ENCODE measurements at places on chromosomes 1 and 21.

DNA sequence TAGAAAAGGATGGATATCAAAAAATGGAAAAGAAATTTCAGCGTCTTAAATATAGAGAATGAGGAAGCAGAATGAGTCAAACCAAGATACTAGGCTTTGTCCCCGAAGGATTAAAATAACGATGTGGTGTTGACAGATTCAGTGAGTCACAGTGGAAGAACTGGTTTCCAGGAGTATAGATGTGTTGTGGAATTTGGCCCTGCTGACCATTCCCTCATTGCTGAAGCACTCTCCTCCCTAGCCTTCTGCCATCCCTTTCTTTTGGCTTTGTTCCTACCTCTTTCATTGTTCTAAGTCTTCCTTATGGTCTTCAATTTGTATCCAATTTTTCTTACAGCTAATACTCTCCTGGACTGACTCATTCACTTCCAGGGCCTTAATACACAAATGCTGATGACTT is 23.1 kb upstream of the USP25 start:
- peak; percentile 94 for DNase-seq

- no peak for DNase-seq
These were observed 608.3 kb upstream of the PKN2 start for GRCh38 chr1:88075813-88076212.

- no peak for DNase-seq
These were observed 10.1 kb downstream of the FCRL2 start for GRCh38 chr1:157766792-157767191.

DNA sequence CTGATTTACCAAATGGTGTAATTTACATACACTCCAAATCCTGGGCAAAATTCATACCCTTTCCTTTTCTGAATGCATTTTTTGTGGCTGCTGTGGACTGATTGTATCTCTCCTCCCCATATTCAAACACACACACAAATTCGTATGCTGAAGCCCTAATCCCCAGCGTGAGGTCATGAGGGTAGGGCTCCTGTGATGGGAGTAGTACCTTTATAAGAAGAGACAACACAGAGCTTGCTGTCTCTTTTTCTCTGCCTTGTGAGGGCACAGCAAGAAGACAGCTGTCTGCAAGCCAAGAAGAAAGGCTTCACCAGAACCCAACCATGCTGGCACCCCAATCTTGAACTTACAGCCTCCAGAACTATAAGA is 24.4 kb downstream of the DUSP10 start:
- no peak for DNase-seq

DNA sequence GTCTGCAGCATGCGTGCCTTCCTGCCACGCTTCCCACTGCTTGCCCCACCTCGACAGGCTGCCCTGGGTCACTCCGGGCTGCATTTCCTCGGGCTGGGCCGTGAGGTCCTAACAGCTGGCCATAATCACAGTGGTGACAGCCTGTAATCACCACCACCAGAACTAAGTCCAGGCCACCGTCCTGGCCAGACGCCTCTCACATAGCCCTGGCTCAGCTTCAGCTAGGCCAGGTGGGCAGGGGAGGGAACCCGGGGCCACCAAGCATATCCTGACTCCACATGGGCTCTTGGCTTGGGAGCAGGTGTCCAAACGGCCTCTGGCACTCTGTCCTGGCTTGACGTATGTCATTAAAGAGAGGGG is 229.5 kb downstream of the TRABD2B start:
- DNase-seq, result no peak

- DNase-seq, result no peak
These were observed 44.0 kb downstream of the PDE4B start for GRCh38 chr1:65836686-65837085.

DNA sequence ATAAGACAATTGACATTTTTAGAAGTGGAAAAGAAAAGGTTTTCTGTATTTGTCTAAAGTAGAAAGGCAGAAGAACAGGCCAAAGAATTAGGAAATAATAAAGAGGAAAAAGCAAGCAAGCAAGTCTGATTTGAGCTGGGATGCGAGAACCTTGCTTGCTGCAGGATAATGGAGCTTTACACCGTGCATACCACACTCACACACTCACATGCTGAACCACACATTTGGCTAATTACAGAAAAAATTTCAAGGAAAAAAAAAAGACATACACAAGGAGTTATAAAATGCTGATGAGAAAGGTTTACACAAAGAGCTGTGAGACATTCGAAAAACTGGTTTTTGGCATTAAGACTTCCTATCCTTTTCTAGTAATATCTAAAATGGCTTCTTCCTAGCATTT is 593.9 kb downstream of the KIF26B start:
- DNase-seq, result no peak

DNA sequence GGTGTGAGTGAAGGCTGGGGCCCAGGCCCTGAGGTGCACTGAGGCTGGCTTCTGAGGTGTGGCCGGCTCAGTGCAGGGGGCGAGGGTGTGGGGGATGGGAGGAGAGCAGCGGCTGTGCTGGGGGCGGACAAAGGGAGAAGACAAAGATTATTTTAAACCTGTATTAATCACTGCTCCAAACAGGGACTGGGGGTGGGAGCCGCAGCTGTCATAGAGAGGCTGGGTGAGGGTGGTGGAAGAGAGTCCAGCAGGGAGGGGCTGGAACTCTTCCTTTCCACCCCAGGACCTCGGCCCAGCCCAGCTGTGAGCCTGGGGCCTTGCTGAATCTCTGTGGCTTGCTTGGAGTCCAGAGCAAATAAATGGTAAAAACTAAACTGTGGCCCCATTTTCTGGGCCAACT is 106.9 kb downstream of the KCND3 start:
- DNase-seq, result no peak

DNA sequence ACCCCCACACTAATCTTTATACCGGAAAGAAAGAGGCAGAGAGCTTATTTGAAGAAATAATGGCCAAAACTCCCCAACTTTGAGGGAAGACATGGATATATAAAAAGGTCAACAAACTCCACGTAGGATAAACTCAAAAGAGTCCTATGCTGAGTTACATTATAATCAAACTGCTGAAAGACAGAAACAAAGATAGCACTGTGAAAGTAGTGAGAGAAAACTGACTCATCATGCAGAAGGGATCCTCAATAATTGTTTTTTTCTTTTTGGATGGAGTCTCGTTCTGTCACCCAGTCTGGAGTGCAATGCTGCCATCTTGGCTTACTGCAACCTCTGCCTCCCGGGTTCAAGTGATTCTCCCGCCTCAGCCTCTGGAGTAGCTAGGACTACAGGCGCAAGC is 48.5 kb upstream of the TTC39A start:
- DNase-seq, result no peak

GRCh38 chr1:179707406-179707805 is 35.7 kb upstream of the FAM163A start:
- DNase-seq, result no peak

DNA sequence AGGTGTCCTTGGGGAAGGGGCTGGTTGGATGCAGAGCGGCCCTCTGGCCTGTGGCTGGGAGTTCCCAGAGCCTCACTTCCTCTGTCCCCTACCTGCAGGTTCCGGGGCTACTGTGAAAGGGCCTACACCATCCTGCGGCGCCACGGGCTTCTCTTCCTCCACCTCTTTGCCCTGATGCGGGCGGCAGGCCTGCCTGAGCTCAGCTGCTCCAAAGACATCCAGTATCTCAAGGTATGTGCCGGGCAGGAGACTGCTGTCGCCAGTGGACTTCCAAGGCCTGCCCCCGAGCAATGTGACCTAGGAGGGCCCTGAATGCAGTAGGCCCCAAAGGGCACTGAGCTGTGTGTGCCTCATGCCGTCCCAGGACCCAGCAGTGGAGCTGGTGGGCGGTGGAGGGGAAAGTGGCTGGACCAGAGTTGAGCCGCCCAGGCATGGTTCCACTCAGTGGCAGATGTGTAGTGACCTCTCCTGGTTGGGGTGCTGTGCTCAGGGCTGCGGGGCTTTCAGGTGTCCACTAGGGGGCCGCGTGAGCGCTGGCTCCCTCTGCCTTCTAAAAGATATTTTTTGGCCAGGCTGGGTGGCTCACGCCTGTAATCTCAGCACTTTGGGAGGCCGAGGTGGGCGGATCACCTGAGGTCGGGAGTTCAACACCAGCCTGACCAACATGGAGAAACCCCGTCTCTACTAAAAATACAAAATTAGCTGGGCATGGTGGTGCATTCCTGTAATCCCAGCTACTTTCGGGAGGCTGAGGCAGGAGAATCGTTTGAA is 73.4 kb downstream of the PIK3CD start:
- peak; percentile 73 for DNase-seq

DNA sequence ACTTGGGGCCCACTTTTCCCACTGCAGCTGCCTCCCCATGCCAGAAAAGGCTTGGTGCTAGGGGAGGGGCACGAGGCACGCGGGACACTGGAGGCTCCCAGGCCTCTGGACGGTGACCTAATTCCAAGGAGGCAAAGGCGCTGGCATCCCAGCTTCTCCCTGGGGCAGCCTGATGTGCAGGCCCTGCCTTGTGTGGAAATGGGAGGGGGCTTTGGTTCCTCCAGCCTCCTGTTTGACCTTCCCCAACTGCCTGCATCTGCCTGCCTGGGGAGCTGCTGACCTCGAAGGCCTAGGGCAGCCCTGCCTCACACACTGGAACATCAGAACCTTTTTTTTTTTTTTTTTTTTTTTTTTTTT is 39.9 kb downstream of the KIAA1614 start:
- no peak for DNase-seq

DNA sequence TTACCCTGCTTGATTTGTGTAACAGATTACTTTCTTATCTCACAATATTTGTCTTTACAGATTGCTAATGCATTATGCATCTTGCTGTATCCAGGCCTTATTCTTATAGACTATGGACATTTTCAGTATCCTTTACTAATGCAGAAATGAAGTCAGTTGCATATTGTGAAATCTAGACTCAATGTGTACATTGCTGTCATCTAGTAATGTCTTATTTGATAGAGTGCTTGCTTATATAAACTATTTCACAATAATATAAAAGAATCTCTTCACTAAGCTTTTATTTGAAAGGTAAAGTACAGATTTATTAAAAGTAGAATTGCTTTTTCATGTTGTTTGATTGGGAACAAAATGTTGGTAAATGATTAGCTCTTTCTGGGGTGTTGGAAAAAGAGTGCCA is 39.6 kb downstream of the ALG6 start:
- no peak for DNase-seq

GRCh38 chr1:89910780-89911179 is 84.1 kb upstream of the ZNF326 start:
- DNase-seq, result no peak

DNA sequence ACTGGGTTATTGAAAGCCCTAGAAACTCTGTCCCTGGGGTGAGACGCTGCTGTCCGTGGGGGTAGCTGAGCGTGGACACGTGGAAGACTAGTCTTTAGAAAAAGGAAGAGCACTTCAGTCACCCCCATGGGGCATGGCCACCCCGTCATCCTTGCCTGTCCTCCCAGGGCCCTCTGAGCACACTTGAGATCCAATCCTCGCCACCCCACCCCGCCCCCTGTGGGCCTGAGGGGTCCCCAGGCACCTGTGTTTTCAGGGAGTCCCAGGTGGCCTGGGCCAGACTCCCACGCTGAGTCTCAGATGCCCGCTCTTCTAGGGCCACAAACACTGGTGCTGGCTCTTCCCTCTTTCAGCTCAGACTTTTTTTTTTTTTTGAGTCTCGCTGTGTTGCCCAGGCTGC is 2.5 kb downstream of the PRKCZ start:
- DNase-seq, result no peak

DNA sequence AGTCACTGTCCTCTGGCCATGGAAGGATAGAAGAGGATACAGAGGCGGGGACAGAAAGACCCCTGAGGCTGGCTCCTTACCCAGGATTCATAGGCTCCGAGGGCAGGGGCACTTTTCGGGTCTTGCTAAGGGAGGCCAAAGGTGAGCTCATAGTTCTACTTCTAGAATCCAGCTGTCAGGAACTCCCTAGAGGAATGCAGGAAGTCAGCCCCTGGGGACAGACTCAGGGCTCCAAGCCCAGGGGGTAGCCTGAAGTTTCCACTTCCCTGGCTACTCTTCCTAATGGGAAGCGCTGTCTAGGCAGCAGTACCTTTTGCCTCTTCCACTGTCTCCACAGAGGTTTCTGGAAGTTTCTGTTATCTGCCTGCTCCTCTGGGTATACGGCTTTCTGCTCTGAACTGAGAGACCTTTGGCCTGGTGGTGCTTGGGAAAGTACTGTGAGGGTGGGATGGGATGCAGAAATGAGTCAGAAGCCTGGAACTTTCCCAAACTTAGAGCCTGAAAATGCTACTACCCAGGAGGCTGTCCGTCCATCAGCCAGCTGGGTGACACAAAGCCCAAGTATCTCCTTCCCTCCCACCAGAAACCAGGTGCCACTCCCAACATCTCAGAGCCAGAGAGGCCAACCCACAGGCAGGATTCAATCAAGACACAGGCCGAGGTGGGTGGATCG is 3.6 kb downstream of the UBXN11 start:
- DNase-seq, result no peak

GRCh38 chr1:22801761-22802160 is 91.1 kb downstream of the EPHB2 start:
- no peak for DNase-seq

GRCh38 chr1:15168479-15168878 is 14.9 kb downstream of the TMEM51 start:
- DNase-seq, result no peak

DNA sequence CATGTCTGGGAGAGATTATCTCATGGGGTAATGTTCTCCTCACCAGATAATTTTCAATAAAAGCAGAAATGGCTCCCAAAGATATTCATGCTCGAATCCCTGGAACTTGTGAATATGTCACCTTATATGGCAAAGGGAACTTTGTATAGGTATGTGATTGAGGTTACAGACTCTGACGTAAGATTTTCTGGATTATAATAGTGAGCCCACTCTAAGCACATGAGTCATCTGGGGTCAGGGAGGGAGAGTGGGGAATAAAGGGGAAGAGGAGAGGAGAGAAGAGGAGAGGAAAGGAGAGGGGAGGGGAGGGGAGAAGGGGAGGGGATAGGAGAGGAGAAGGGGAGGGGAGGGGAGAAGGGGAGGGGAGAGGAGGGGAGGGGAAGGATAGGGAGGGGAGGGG is 1193.9 kb downstream of the PLA2G4A start:
- DNase-seq, result no peak

DNA sequence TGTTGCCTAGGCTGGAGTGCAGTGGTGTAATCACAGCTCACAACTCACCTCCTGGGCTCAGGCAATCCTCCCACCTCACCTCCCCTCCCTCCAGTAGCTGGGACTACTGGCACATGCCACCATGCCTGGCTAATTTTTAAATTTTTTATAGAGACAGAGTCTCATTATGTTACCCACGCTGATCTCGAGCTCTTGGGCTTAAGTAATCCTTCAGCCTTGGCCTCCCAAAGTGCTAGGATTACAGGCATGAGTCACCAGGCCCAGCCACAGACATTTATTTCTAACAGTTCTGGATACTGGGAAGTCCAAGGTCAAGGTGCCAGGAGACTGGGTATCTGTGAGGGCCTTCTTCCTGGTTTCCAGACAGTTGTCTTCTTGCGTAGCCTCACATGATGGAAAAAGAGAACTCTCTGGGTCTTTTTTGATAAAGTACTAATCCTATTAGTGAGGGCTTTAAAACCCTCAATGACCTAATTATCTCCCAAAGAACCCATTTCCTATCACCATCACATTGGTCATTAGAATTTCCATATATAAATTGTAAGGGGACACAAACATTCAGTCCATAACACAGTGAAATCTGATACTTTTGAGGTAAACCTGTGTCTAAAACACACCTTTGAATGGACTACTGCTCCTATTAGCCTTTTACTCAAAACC is 67.9 kb downstream of the PHACTR4 start:
- DNase-seq, result no peak

- DNase-seq, result no peak
These were observed 158.2 kb upstream of the IRF2BP2 start for GRCh38 chr1:234768171-234768568.

GRCh38 chr1:210627755-210628154 is 299.1 kb downstream of the HHAT start:
- no peak for DNase-seq
